Activated CD4-positive, alpha-beta T cell treated with anti-CD3 and anti-CD28 coated beads, Interleukin-2, amount 50 U/mL, for 24 hours (primary cell): ENCODE measurements at places on chromosomes 2 and 18.

- no peak for DNase-seq
These were observed 9.2 kb upstream of the PAIP2B start for GRCh38 chr2:71235930-71236587.

DNA sequence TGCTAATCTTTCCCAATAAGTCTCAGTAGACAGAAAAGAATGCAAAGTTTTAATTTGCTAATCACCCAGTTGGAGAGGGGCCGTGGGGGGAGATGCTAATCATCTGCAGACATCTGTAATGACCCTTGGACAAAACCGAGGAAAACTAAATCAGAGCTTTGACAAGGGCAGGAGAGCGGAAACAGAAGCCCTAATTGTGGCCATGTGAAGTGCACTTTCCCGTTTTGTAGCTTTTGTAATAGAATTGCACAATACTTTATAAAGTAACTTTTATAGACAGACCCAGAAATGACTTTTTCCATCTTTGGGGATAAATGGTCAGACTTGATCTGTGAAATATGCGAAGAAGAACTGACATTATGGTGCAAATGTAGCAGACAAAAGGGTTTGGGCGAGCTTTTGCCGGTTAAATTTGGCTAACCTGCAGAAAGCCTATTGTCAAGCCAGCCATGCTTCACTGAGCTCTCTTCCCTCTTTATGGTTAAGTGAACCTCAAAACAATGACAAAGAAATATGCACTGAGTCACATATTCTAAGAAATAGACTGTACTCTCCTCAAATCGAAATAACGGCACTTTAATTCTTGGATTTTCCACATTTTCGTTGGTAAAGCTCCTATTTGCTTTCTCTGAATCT is 980.1 kb upstream of the POU3F3 start:
- no peak for DNase-seq

- no peak for DNase-seq
These were observed 84.8 kb upstream of the PTPRM start for GRCh38 chr18:7482342-7482741.

- DNase-seq, result no peak
These were observed 15.6 kb downstream of the DARS1 start for GRCh38 chr2:135969655-135970387.

DNA sequence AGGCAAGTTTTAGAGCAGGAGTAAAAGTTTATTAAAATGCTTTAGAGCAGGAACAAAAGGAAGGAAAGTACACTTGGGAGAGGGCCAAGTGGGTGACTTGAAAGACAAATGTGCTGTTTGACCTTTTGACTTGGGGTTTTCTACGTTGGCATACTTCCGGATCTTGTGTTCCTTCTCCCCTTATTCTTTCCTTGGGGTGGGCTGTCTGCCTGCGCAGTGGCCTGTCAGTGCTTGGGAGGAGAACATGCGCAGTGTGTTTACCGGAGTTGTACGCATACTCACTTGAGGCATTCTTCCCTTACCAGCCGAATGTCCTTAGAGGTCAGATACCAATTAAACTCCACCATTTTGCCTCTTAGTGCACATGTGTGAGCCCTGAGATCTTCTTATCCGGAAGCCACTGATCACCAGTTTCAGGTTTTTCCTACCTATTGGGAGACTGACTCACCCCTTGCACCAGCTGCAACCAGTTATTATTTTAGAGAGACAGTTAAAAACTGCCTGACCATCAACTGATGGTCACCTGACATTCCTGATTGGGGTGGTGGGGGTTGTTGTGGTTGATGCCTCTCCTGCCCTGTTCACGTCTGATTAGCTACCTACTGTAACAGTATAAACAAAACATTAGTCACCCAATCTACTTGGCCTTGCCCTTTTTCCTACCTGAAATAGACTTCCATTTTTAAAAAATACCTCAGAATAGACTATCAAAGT is 67.5 kb downstream of the NYAP2 start:
- DNase-seq, result no peak

GRCh38 chr2:73033142-73033765 is 38.3 kb downstream of the SFXN5 start:
- no peak for DNase-seq

GRCh38 chr18:62332431-62332830 is 7.3 kb downstream of the TNFRSF11A start:
- no peak for DNase-seq

GRCh38 chr18:54530285-54530684 is 60.8 kb upstream of the DYNAP start:
- no peak for DNase-seq

DNA sequence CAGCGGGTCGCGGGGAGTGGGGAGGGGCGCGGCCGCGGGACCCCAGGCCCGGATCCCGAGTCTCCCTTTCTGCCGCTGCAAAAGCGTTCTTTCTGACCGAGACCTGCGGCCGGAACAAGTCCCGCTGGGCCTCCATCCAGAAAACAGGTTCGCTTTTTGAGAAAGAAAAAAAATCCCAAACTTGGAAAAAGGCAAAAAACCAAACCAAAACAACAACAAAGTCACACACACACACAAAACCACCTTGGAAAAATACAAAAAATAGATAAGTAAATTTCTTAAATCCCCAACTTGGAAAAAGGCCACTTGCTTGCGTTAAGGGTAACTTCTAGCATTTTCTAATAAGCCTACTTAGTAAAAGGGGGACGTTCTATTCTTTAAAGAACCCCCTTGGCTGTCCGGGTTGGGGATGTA is 250 bp upstream of the CHST10 start:
- no peak for DNase-seq

DNA sequence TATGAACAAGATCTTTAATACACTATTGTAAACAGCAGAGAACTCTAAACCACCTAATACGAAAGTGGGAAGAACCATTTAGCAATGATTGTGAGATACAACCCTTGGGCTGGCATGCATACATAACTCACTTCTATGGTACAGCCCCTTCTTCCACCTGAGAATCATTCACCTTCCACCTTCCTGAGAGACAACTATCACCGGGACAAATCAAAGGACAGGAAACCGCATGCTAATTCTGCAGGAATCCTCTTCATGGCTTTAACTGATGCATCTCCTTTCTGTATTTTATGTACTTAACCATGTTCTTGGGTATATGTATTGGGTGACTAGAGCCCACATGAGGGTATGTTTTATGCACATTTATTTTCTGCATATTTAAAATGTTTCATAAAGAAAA is 123.2 kb downstream of the TRABD2A start:
- no peak for DNase-seq

DNA sequence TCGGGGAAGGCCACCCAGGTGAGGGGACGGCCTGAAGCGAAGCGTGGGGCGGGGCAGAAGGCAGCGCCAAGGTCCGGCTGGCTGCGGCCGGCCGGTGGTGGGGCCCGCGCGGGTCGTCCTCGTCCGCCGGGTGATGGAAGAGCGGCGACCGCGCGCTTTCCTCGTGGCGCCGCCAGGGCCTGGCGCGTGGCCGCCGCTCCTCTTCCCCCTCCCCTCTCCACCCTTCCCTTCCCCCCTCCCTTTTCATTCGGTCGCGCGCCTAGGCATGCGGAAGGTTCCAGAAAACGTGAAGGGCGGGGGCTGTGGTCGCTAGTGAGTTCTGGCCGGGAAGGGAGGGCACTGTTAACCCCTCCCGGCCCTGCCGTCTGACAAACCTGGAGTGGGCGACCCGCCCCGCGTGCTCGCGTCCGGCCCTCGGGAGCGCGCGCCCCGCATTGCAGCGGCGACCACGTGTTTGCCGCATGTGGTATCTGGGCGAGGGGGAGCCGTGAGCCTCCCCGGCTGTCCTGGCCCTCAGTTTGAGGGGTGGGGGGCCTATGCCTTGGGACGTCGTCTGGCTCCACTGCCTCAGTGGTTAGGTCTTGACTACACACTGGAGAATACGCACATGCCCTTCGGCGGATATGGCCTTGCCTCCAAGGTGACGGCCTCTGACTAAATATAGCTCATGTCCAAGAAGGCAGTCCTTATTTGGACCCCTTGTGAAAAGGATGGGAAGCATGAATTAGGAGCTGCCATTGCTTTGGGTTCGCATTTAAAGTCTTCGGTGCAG is 579 bp downstream of the MAT2A start:
- peak; percentile 72 for DNase-seq

- no peak for DNase-seq
These were observed 15.0 kb downstream of the UBXN4 start for GRCh38 chr2:135756692-135757091.

- no peak for DNase-seq
These were observed 30.5 kb downstream of the B3GNT7 start for GRCh38 chr2:231425811-231426703.

DNA sequence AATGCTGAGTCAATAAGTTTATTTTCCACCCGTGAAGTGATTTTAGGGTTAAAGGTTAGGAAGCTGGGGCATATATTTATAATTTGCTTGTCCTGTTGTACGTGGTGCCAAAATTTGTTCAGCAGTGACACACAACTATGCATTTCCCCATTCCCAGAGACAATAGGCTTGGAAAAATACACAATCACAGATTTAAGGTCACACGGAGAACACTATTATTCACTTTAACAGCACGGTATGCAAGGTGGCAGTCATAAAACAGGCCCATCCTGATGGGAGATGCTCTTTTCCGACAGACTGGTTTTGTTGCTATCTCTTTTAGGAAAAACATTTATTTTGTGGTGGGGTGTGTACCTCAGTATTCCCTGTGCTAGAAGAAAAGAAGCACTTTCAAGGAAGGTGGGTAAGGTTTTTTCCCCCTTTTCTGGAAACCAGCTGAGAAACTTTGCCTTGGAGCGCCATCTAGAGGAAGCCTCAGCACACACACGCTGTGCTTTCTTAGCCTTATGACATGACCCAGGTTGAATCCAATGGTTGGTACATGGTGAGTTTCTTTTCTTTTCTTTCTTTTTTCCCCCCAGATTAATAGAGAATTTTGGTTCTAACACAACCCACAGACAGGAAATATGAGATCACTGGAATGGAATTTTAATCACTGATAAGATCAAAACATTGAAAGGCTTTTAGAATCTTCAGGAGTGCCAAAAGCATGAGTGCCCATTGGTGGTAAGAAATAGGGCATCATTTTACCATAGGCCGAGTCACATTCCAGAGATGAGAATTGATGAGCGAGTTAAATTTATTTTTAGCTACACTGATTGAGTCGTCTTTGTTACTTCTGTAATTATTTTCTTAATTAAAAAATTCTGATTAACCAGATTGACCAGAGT is 332.1 kb downstream of the AGPS start:
- peak; percentile 25 for DNase-seq

DNA sequence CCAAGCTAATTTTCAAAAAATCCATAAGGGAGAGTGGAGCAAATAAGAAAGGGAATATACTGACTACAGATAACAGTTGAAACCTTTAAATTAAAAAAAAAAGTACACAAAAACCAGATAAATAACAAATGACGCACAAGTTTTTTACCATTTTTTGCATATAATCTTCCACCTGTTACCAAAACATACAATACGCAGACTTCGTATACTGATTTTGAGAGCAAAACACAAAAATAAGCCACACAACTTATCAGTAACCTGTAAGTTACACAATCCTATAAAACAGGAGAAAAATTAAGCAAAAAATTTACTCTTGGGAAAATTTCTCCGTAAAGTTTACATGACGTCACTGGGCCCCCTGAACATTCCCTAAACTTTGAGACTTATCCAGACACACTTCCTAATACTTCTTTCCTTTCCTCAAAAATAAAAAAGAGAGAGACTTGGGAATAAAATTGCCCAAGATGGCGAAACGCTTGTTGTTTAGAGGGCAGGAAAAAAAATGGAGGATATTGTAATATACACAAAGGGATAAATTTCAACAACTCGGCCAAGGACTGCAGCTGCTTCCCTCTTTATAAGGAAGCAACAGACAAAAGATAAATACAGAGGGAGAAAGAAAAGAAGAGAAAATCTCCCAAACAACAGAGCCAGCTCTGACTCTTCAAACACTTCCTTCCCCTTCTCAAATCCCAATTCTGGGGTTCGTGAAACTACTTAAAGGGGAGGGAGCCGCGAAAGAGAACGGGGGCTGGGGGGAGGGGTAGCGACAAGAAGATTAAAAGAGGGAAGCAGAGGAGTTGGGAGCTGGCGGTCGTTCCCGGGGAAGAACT is 1.6 kb downstream of the BAZ2B start:
- DNase-seq, result no peak

- DNase-seq, result no peak
These were observed 1.8 kb upstream of the TBR1 start for GRCh38 chr2:161414042-161415033.

DNA sequence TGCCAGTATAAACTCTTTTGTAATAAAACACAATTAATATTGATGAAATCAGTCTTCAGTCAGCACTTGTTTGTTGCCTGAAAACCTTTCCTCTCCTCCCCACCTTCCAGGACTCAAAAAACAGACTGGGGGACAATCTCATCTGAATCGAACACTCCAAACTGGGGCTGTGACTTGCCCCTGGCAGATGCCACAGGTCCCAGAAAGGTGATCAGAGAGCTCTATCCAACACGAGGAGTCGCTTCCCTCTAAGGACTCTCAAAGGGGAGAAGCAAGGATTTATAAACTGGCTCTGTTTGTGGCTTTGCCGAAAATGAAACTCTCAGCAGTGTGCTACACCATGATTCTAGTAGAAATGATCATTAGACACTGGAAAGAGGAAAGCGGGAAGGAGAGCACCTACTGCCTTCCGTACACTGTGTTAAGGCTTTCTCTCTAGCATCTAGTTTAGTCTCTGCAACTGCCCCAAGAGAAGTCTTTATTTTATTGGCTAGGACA is 199.2 kb downstream of the TGIF1 start:
- DNase-seq, result no peak

DNA sequence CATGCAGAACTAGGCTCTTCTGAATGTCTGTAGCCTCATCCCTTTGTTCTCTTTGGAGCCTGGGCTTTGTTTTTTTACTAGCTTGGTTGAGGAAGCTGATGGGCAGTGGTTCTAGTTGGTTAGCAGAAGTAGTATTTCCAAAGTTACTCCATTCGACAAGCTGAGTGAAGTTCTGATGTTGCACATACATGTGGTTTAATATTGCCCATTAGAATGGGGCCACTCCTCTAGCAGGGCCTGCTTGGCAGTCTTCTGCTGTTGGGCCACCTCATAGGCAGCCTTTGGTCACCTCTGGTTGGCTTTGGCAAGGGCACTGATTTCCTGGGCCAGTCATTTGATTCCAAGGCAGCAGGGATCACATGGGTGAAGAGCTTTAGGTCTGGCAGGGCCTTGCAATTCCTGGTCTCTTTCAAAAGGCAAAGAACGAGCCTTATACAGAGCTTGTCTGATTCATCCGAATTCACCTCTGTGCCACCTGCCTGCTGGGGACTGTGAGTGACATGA is 2.5 kb downstream of the RPIA start:
- DNase-seq, result no peak

DNA sequence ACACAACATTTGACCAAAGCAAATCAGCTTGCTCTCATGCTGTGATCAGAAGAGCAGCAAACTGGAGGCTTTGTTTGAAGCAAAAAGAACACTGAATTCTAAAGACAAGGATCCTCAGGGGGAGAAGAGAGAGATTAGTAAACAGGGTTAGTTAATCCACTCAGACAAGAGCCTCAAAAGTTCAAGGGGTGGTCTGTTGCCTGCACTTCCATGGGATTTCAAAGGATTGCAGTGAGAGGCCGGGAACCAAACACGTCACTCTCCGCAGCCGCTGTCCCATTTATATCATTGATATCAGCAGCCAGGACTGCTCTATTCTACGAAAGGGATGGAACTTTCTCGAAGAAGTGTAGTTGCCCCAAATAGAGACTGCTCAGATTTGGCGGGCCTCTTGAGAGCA is 97.8 kb upstream of the SP3 start:
- DNase-seq, result no peak
